ENCODE measurements at places on chromosomes 2 and 18.
A peak's percentile ranks its signal among the peaks of the same experiment; 100 is the strongest.

DNA sequence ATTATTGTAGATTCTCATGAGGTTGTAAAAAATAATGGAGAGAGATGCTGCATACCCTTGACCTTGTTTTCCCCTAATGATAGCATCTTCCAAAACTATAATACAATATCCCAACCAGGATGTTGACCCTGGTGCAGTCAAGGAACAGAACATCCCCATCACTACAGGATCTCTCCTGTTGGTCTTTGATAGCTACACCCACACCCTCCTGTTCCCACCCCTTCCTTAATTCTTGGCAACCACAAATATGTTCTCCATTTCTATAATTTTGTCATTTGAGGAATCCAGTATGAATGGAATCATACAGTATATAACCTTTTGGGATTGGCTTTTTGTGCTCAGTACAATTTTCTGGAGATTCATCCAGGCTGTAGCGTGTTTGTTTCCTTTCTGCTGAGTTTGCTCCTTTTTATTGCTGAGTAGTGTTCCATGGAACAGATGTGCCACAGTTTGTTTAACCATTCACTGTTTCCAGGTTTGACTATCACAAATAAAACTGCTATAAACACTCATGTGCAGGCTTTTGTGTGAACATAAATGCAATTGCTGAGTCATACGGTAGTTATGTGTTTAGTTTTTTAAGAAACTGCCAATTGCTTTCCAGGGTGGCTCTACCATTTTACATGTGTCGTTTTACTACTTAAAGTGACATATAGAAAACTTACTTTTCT, 22.2 kb downstream of the MCFD2 start:
- DNase-seq, result no peak

DNA sequence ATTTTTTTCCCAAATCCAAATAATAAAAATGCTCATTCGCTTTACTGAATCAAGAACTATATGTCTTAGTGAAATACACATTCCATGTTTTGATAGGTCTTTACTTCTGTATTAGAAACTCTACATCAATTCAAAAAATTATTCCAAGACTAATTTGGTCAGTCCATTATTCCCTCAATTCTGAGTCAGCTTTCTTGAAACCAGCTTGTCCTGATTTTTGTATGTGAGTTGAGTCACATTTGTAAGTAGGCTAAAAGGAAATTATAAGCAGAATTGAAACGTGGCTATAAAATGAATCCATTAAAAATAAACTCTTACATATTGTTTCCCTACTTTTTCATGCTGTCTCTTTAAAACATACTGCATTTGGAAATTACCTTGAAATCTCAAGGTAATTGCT, 113.0 kb downstream of the DNER start:
- DNase-seq, result no peak

GRCh38 chr2:227228061-227228667, 63.7 kb downstream of the COL4A3 start:
- peak; percentile 39 for DNase-seq

DNA sequence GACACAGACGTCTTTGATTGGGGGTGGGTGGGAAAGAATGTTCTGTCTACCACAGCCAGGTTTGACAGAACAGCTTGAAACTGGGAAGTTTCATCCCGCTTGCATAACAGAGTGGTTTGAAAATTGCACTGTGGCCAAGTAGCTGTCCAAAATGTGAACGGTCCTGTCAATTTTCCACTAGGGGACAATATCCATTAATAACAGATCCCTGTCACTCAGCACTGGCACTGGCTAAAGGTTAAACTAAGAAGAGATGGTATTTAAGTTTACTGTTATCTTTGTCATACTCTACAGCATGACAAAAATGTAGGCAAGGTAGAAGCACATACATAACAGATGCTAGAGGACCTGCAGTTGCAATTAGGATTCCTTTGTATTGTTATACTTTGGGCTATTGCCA, 55.6 kb upstream of the ACMSD start:
- no peak for DNase-seq

All from AG20443 (cell line).